AG04449 (cell line): ENCODE measurements at places on chromosomes 1 and 21.

GRCh38 chr1:52436817-52437216 is 32.4 kb downstream of the PRPF38A start:
- DNase-seq: no peak

DNA sequence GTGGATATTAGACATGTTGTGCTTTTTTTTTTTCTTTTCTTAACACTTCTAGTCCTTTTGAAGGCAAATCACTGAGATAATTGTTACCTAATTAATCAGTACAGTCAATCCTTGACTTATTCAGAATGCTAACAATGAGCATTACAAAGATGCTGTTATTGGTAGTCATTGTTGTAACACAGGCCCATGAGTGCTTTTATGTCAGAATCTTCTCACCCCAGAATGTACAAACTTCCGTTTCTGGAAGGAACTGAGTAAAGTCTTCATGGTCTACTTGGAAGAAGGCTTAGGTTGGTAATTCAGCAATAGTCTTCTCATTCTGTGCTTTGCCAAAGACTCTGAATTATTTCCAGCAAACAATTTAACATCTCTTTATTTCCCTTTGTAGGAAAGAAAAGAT is 3.1 kb downstream of the KCNK1 start:
- DNase-seq: no peak

- no peak for DNase-seq
Measured at GRCh38 chr1:228064741-228065542, 17.6 kb upstream of the ARF1 start.

DNA sequence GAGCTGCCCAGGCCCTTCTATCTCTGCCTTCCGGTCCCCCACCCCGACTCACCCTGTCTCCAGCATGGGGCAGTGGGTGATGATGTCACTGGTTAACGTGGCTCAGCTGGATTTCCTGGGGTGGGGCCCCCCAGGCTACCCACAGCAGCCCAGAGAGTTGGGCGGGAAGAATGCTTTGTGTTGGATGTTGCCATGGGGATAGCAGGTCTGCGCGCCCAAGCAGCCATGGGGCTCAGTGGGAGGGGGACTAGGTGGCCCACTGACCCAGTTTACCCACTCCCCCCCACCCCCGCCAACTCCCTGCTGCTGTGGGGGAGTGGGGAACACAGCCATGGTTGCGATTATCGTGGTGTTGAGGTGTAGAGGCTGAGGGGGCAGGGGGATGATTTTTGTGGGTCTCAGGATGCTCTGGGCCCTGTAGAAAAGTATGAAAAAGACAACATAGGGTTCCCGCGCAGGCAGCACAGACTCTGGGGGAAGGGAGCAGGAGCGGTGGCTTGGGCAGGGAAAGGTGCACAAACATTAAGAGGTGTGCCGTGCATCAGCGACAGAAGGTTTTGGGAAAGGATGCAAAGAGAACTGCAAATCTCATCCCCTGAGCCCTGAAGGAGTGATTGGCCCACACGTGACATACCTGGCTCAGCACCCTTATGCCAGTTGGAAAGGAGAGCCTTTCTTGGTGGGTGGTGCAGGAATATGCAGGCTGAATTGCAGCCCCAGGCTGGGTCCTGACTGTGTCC is 8.5 kb downstream of the CELSR2 start:
- DNase-seq: no peak

DNA sequence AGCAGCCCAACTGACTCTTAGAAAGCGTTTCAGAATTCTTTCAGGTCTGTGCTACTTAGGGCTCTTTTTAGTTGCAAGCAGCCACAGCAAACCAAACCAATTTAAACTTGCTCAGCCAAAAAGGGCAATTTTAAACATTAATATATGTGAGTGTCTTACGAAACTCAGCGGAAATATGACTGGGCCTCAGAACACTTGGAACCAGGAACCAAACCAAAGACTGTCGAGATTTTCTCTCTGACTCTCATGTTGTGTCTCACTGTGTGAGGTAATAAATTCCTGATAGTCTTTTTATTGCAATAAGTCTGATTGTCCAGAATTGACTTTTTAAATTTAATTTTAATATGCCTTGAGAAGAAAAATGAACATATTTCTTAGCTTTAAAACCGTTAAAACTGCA is 122.3 kb downstream of the SYF2 start:
- no peak for DNase-seq

GRCh38 chr1:30253807-30254440 is 469.5 kb downstream of the MATN1 start:
- no peak for DNase-seq

- DNase-seq: no peak
Measured at GRCh38 chr1:108009603-108010195, 44.7 kb upstream of the VAV3 start.

GRCh38 chr1:117318426-117318825 is 48.8 kb upstream of the MAN1A2 start:
- no peak for DNase-seq

DNA sequence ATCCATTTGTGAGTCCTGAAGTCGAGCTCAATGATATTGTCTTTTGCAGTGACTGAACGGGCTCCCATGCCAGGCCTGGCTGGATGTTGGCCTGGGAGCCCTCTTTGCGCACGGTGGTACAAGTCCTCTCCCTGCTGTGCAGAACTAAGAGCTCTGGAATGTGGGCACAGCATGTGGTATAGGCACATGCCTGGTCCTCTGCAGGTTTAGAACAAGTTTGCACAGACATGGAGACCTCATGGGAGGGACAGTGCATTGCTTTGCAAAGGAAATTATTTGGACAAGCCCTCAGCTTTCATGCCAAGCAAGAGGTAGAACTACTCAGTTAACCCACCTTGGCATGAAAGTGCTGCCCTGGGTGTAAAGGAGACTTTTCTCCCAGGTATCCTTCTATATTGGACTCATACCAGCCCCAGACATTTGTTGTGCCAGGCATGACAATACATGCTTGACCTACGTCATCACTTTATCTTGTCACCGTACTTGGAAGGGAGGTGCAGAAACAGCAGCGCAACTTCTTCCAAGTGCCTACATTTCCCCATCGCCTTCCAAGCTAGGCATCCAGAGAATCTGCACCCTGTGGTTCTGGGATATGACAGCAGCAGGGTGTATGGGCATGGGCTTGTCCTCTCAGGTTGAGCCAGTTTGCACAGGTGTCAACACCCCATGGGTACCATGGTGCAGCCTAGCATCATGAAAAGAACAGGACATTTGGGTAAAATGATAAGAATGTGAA is 37.6 kb upstream of the MRPS6 start:
- DNase-seq: no peak

DNA sequence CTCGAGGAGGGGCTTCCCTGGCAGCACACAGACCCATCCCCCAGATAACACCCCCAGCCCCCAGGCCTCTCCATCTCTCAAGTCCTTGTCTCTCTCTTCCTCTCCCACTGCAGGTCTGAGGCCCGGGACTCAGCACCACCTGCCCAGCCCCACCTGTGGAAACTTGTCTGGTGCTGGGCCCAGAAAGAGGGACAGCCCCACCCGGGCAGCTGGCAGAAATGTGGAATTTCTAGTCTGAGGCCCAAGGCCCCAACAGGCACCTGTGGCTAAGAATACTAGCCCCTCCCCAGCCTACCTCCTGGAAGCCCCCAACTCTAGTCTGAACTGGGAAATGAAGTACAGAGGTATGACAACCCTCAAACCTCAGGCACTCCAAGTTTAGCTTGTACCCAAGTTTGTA is 15.4 kb downstream of the TTC39A start:
- no peak for DNase-seq

DNA sequence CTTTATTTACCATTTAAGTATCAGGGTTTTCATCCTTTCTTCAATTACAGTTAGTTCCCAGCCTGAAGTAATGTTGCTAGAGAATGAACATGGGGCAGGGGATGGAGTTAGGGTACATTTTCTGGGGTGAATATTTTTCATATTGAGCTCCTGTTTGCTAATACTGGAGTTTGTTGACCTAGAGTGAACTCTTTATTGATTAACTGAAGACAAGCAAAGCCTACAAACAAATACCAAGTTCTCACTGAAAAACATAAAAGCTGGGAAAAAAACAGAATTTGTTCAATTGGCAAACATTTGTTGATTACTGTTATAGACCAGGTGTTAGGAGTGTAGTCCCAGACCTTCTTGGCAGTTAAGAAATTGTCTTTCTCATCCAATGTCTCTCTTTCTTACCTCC is 28.2 kb upstream of the PIGV start:
- DNase-seq: no peak

DNA sequence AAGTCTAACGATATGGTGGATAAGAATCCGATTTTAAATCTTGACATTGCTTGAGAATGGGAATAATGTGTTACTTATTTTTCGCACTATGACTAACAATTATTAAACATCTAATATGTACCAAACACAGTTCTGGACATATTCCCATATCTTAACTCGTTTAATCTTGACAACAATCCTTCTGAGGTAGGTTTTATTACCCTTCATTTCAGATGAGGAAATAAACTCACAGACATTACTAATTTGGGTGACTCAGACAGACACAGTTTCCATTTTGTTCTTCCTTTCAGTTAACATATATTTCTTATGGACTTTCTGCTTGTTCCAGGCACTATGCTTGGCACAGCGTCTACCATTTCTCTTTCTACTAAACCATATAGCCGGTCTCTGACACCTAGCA is 244.8 kb downstream of the SMYD3 start:
- DNase-seq: no peak

- no peak for DNase-seq
Measured at GRCh38 chr21:40166291-40166843, 299.1 kb downstream of the PCP4 start.

DNA sequence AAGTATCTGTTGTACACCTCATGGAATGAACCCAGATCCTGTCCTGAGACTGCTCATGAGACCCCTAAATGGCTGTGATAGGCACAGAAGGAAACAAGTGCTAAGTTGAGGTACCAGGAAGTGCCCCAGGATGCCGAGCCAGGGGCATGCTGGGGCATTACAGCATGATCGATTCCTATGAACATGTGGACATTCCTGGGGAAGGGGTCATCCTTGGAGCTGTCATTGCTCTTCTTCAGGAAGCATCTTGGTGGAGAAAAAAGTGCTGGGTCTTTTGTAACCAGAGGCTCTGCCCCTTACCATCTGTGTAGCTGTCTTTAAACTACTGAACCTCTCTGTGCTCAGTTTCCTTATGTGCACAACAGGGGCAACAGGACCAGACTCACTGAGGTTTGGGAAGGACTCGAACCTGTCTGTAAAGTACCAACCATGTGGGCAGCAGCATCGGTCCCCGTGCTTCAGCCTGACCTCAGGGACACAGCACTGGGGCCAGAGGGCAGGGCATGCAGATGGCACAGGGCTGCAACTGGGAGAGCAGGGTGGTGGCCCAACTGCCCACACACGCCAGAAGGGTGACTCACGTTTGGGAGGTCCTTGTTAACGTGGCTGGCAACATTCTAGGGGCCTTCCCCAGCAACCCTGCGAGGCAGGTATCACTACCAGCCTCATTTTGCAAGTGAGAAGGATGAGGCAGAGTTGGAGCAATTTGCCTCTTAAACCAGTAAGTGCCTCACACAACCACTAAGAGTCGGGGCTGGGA is 142.3 kb upstream of the EDN2 start:
- DNase-seq: no peak

DNA sequence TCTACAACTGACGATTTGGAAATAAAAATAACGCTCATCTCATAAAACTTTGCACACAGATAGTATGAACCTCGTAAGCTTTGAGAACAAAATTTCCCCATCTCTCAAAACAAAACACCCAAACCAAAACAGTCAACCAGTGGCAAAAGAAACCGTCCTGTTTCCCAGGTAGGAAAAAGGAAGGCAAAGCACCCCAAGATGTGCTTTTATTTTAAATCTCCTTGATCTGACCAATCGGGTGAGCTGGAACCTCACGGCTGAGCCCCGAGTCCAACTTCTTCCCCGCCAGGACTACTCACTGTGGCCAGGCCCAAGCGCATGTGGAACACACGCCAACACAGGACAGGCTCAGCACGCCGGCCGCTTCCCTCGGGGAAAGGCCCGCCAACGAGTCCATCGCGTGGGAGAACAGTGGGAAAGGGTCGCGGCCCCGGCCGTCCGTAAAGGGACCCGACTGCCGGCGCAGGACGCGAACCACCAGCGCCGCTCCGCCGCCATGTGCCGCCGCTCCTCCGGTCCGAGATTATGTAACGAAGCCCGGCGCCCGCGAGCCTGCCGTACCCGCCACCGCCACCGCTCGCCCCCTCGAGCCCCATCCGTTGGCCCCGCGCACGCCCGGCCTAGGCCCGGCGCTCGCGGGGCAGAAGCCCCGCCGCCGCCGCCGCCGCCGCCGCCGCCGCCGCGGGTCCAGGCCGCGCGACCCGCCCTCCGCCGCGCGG is 759 bp downstream of the AHCTF1 start:
- DNase-seq: no peak

DNA sequence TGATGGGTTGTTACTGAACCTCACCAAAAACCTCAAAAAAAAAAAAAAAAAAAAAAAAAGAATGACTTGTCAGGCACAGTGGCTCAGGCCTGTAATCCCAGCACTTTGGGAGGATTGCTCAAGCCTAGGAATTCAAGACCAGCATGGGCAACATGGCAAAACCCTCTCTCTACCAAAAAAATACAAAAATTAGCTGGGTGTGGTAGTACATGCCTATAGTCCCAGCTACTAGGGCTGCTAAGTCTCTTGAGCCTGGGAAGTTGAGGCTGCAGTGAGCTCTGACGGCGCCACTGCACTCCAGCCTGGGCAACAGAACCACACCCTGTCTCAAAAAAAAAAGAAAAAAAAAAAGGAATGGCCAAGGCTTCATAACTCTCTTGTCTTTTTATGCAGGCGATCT is 11.1 kb downstream of the CHAF1B start:
- DNase-seq: no peak

GRCh38 chr1:163055005-163055404 is 14.2 kb upstream of the RGS4 start:
- no peak for DNase-seq

- DNase-seq: no peak
Measured at GRCh38 chr1:183780757-183781156, 24.2 kb upstream of the RGL1 start.

DNA sequence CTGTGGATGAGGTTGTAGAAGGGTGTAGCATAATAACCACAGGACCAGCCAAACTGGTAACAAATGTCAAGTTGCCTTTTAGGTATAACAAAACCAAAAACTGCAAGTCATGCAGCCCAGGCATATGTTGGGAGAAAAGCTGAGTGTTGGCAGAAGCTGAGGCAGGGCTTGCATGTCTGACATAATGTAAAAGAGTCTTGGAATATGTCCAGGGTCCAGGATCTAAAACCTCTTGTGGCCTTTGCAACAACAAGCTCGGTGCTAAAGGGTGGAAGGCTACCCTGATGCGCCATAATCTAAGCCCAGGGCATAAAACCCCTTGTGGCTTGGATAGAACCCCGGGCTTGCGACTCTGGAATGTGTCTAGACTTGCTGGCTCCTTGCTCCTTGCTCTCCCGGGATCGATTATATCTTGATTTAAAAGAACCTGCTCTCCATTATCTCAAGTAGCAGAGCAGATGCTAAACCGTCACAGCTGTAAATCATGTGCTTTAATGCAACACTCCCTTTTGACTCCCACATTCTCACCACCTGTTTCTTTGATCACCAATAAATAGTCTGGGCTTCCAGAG is 26.5 kb upstream of the SLC35A3 start:
- peak; percentile 50 for DNase-seq

- peak; percentile 33 for DNase-seq
Measured at GRCh38 chr1:174626031-174627025, 178.6 kb downstream of the GPR52 start.
